ENCODE measurements at places on chromosomes 16 and 17.

DNA sequence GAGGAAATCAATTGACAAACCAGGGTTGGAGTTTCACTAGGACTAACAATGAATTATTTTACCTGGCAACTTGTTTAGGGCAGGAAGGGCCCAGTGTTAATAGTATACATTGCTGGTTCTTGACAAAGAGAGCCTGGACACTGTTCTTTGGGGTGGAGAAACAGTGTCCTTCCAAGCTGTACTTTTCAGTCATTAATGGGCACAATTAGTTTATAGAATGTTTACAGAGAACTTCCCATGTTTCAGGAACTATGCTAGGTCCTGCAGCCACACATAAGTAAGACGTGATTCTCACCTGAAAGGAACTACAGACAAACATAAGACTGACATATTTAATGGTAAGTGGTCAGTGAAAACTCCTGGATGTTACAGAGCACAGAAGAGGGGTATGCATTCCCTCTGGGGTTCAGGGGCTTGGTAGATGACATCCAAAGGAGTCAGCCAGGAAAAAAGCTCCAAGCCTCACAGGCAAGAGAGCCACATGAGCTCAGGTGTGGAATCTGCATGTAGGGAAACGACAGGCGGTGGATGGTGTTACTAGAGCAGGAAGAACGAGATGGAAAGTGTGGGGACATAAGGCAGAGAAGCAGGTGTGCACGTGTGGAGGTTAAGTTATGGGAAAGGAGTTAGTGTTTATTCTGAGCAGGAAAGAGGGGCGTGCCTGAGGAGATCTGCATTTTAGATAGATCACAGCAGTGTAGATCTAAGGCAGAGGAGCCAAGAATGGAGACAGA is 3.8 kb upstream of the DYNLL2 start:
- no peak for DNase-seq

GRCh38 chr17:9330141-9330540 is 245.5 kb downstream of the STX8 start:
- DNase-seq = no peak

- DNase-seq = no peak
These were observed at the start of gene ZFHX3 for GRCh38 chr16:73047536-73048291. Gene ZFHX3, minus strand, starts transcription at chr16:73048128. Its CDS starts 87,983 bp downstream, at chr16:72960145.

GRCh38 chr16:47712276-47713224 is 251.4 kb downstream of the PHKB start:
- no peak for DNase-seq

DNA sequence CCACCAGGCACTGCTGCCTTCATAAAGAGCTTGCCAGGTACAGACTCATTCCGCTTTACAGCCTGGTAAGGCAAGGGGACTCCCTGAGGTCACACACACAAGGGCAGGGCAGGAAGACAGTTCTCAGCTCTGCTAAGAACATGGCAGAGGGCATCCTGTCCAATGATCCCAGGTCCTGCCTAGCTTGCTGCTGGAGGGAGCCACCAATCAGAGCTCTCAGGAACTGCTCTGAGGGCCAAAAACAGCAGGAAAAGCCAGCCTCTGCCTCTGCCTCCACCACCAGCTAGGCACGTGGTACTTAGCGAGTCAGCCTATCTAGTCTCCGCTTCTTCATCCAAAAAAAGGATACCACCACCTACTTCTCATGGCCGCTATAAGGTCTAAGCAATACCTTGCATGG is 66.1 kb downstream of the GTF3C1 start:
- no peak for DNase-seq

DNA sequence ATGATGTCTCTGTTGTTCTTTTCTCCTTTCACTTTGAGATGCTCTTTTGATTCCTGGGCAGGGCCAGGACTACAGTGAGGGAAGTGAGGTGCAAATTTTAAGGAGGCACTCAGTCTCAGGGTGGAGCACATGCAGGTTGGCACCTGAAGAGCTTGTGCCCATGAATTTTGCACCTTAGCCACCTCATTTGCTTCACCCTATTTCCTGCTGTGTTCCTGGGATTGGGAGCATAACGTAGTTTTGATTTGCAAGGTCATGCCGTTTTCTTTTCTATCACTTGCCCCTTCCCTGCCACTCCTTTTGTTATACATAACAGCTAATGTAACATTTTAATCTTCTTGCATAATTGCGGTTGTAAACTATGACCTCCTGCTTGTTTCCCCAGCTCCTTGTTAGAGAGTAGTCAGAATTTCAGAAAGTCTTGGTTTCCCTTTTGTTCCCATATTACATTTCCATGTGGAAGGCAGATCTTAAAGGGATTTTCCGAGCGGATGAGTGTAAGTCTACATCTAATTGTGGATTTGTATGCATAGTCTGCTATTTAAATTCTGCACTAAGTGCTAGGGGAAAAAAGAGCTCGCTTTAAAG is 9.8 kb downstream of the PMFBP1 start:
- DNase-seq = no peak

GRCh38 chr16:81638286-81638945 is 140.7 kb upstream of the PLCG2 start:
- no peak for DNase-seq

- DNase-seq = no peak
These were observed 74.6 kb downstream of the ITFG1 start for GRCh38 chr16:47386201-47386718.

DNA sequence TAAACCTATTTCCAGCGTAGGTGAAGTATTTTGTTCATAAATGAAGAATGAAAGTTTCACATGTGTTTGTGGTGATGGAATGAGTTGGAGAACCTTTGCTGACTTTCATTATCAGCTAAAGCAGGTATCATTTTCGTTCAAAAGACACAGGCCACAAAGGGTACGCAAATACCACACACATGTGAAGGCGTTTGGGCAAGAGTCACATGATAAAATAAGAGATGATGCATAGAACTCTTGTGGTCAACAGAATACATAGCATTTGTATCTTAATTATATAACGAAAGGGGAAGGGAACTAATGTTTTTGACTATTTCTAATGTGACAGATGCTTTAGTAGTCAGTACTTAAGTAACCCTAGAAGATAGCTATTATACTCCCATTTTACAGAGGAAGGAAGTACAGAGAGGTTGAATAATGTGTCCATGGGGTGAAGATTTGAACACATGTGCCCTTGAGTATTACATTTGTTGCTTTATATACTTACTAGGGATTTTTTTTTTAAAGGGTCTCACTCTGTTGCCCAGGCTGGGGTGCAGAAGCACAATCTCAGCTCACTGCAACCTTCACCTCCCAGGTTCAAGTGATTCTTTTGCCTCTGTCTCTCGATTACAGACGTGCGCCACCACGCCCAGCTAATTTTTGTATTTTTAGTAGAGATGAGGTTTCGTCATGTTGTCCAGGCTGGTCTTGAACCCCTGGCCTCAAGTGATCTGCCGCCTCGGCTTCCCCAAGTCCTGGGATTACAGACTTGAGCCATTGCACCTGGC is 4.8 kb downstream of the RPA1 start:
- peak; percentile 40 for DNase-seq

GRCh38 chr17:55072898-55073297 is 104.3 kb downstream of the STXBP4 start:
- no peak for DNase-seq

GRCh38 chr17:40561871-40562611 is 3.2 kb downstream of the CCR7 start:
- DNase-seq = peak; percentile 75

- DNase-seq = peak; percentile 88
These were observed 643.2 kb downstream of the WWOX start for GRCh38 chr16:78742501-78743283.

GRCh38 chr16:69072640-69072974 is 32.8 kb upstream of the HAS3 start:
- DNase-seq = no peak

DNA sequence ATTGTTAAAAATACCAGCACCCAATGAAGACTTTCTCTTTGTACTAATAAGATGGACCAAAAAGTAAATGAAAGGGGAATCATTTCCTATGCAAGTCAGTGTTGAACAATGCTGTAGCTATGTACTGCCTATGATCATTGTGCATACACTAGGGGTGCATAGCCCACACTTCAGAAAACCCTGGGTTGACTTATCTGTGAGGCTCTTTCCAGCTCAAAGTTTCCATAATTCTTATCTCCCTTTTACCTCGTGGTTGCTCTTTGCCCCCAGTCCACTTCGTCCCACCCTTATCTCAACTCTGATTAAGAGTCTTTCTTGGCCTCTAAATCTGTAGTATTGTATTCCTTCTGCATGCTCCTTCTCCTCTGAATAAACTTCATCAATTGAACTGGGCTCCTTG is 336.8 kb downstream of the SHISA9 start:
- DNase-seq = no peak

GRCh38 chr16:22235839-22236745 is 30.0 kb downstream of the EEF2K start:
- no peak for DNase-seq

- DNase-seq = no peak
These were observed 83.4 kb upstream of the GSE1 start for GRCh38 chr16:85529489-85530369.

- DNase-seq = peak; percentile 62
These were observed 10.9 kb downstream of the RARA start for GRCh38 chr17:40319651-40320540.

- peak; percentile 65 for DNase-seq
These were observed 15.6 kb upstream of the ZFPM1 start for GRCh38 chr16:88437367-88437964.

GRCh38 chr16:275786-276232 is at the start of gene RGS11:
Gene RGS11, minus strand, starts transcription at chr16:275944. Its CDS starts 33 bp downstream, at chr16:275911.
- DNase-seq = no peak

DNA sequence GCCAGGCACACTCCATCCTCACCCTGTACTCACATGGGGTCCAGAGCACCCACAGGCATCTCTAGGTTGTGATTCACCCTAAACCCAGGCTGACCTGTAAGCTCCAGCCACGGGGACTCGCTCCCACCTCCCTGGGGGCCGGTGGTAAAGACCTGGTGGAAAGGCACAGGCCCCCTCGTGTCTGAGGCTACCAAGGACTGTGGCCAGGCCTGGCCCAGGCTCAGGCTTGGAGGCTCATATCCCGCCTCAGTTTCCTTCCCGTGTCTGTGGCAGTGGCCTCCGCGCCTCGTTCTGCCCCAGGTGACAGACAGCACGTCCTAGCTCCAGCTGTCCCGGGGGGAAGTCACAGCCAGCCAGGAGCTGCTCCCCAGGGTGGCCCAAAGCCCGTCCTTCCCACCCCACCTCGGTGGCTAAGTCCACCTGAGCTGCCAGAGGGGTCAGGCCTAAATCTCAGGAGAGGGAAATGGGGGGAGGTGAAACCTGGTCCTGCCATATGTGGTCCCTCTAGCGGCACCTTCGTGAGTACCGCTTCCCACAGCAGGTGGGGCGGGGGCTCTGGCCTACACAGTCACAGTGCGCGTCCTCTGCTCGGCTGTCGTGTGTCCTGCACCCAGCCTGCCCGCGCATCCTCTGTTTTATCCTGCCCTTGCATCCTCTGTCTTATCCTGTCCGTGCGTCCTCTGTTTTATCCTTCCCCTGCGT is 12.6 kb downstream of the CDH15 start:
- DNase-seq = no peak

DNA sequence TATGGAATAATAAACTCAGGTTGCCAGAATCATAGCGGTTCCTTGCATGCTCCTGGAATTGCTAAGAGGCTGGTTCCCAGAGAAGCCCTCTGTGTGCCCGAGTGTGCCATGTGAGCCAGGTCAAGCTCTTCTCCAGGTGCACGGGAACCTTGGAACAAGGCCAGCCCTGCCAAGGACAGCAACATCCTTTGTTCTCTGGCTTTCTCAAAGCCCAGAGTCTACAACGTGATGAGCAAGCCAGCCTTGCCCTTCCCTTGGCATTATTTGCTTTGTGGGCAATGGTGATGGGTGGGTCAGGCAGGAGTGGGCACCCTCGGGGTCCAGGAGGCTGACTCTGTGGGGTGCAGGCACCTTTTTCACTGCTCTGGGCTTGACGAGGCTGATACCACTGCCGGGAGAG is 14.2 kb upstream of the SEC14L1 start:
- DNase-seq = no peak

- peak; percentile 24 for DNase-seq
These were observed 45.4 kb downstream of the STH start for GRCh38 chr17:46044286-46044928.

DNA sequence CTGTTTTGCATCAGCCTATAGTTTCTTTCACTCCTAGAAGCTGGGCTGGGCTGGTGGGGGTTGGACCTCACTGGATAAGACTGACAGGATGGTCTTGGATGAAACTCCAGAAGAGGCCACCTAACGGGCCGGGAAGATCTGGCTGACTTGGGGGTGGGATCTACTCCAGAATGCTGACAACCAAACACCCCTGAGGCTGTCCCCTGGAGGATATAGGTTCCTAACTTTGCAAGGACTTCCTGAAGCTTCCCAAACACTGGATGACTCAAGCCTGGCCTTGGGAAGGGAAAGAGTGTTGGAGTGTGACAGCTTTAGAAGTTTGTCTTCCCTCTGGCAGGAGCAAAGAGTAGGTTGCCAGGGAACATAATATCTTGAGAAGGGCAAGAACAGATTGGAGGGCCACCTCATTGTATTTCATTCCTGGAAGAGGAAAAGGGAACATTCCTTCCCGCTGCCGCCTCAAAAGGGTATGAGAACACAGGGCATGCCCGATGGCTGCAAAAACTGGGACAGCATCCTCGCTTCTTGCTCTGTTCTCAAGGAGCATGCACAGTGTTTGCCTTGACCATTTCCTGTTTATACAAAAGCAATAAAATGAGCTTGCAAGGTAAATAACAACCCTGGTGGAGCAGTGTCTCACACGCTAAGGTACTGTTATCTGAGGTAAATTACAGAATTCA is 6.8 kb upstream of the CYB5B start:
- no peak for DNase-seq

DNA sequence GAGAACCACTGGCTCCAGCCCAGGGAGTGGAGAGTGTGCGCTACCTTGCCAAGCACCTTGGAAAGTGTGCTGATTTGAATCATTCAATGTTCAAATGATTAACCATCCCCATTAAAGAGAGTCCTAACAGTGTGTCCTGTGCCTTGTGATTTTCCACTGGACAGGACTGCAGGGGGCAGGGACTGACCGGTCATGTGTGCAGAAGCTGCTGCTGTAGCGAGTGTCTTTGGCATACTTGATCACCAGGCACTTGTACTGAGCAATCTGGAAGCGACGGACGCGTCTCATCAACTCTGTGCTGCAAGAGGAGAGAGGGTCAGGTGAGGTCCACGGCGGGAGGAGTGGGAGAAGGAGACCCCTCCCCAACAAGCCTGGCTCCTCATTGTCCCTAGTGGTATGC is 2.0 kb downstream of the TK1 start:
- no peak for DNase-seq

GRCh38 chr17:63988741-63989621 is 9.2 kb upstream of the PRR29 start:
- no peak for DNase-seq

DNA sequence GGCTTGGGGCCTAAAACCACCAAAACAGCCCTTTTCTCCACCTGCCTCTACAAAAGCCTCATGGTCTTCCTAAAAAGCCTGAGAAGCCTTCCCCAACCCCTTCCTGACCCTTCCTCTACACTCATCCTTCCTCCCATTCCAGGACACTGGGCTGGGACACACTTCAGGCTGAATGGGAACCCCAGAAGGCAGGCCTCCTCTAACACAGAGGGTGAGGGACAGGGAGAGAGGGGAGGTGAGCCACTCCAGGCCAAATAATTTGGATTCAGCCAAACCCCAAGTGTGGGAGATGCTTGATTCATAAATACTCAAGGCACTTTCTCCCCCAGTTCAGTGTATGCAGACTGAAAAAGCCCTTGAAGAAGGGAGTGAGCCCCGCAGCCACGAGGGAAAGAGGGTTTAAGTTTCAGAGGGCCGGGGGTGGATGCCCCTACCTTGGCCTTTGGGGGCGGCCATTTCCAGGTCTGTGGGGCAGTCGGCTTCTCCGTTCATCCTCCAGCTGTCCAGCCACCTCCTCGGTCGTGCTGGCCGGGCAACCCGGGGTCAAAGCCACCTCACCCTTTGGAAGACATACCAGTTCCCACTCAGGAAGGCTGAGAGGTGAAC is 1.6 kb downstream of the UBTF start:
- DNase-seq = no peak

GRCh38 chr17:48100591-48101011 is 677 bp downstream of the CBX1 start:
- DNase-seq = no peak
